ENCODE measurements at places on chromosomes 5 and 9.

- DNase-seq: no peak
Observed at GRCh38 chr5:73215531-73215890, 42.5 kb downstream of the TMEM174 start.

GRCh38 chr5:158588617-158589016, 511.1 kb downstream of the EBF1 start:
- DNase-seq: no peak

DNA sequence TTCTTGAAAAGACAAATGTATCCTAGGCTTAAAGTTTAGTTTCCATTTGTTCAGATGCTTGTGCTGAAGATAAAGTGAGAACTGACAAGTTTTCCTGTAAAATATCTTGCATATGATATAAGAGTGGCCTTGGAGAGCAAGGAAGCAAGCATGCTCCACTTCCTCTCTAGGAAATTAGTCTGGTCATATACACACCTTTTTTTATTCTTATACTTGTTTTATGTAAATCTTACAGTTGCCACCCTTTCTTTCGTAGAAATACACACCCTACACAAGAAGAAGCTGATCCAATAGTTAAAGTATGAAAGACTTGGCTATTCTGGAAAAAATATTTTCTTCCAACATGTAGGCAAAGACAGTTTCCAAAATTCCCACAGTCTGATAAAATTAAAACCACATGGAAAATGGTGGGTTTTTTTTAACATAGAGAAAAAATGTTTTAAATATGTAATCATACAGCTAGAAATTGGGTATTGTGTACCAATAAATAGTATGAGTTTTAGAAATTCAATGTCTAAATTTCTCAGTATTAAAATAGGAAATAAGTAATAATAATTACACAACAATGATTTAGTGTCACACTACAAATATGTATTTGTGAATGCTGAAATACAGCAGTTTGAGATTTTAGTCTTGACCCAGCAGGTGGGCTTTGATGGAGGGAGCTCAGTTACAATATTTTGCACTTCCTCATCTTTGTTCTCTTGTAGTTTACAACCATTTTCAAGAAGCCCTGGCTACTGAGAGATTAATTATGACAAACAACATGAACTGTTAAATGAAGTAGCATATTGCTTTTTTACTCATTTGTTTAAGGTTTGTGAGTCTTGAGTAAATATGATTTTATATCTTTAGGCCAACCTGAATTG, 185.7 kb upstream of the GNA14 start:
- no peak for DNase-seq

DNA sequence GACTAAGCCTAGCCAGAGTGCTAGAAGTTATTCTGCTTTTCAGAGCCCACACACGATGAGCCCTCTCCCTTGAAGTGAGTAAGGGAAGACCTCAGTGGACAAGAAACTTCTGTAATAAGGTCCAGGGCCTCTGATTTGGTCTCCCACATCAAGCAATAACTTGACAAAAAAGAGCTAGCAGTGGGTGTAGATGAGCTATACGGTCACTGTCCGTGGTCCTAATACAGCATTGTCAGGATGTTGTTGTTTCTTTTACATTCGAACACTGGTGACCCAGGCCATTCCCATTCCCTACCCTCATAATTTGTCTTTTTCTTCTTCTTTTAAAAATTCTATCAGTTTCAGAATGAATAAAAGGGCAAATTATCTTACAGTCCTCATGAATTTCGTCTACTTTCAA, 5.2 kb downstream of the PCSK1 start:
- DNase-seq: no peak

DNA sequence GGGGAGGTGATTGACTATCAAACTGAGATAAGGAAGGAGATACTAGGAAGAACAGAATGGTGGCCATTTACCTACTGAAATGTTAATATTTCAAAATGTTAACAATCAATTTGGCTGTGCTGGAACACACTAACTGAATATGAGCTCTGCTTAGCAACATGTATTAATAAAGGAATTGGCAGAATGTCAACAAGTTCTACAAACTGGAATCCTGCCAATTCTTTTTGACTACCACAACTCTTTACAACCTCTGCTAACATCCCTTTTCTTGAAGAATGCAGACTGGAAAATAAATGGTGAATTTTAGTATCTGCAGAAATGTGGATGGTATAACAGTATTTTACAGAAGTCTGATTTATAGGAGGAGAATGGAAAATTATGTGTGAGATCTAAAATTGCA, 446.4 kb downstream of the ISL1 start:
- DNase-seq: no peak

DNA sequence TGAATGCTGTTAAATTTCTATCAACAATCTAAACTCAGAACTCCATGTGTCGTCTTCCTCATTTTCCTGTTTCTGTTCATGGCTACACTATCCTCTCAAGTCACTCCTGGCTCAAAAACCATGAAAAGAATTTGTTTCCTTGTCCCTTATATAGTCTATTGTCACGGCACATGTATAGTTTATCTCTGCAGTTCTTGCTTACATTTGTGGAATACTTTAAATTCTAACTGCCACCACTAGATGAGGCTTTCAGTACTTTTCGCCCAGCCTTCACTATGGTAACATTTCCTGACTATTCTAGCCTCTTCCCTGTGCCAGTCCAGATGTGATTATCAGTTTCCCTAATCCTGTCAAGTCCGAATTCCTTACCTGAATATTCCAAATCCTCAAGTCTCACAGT, 34.6 kb downstream of the PKD2L2 start:
- DNase-seq: no peak

Data from stimulated activated CD8-positive, alpha-beta memory T cell treated with anti-CD3 and anti-CD28 coated beads, Interleukin-4, amount 100 ng/mL, for 1 hour (primary cell).